Tibial nerve (tissue), 4 donors: ENCODE measurements at places on chromosomes 2 and 18.

DNA sequence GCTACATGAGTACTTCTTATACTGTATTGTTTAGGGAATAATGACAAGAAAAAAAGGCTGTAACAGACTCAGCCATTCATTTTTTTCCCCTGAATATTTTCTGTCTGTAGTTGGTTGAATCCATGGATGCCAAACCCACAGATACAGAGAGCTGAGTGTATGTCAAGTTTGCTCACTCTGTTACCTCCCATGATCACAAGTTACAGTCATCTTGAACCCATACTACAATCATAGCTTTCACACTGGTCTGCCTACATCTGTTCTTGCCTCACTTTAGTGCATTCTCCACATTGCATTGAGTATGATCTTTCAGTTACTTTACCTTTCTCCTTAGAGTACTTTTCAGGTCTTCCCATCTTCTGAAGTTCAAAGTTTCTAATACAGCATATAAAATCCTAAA lies 94.0 kb downstream of the BIRC6 start:
- H3K27ac ChIP-seq = no peak overlapping the region
- H3K36me3 ChIP-seq = peaks cover 50% of the 10 kb centered on the region

- no peak overlapping the region for H3K27ac ChIP-seq
- no peak overlapping the region for H3K4me3 ChIP-seq
- no peak for DNase-seq
- H3K27me3 ChIP-seq = no peaks in the 10 kb centered on the region
- no peaks in the 10 kb centered on the region for H3K4me1 ChIP-seq
Measured at GRCh38 chr2:66686755-66687154, 251.8 kb downstream of the MEIS1 start.

- H3K27ac ChIP-seq = no peak overlapping the region
- no peaks in the 10 kb centered on the region for H3K36me3 ChIP-seq
- H3K27me3 ChIP-seq = no peaks in the 10 kb centered on the region
- no peak for DNase-seq
- no peaks in the 10 kb centered on the region for H3K4me1 ChIP-seq
- H3K4me3 ChIP-seq = no peak overlapping the region
Measured at GRCh38 chr2:49000695-49001094, 153.6 kb downstream of the FSHR start.

GRCh38 chr2:190838492-190838910 lies 42.1 kb upstream of the GLS start:
- no peaks in the 10 kb centered on the region for H3K36me3 ChIP-seq
- no peaks in the 10 kb centered on the region for H3K27me3 ChIP-seq
- no peak overlapping the region for H3K4me3 ChIP-seq
- no peak for DNase-seq

- H3K4me3 ChIP-seq = no peak overlapping the region
- no peaks in the 10 kb centered on the region for H3K4me1 ChIP-seq
- peak overlapping the region; percentile 68 for H3K27ac ChIP-seq
- DNase-seq = no peak
- no peaks in the 10 kb centered on the region for H3K27me3 ChIP-seq
- no peaks in the 10 kb centered on the region for H3K36me3 ChIP-seq
Measured at GRCh38 chr2:96806468-96807126, 9.5 kb upstream of the CNNM3 start.

GRCh38 chr2:150376553-150377335 lies 110.7 kb downstream of the RND3 start:
- H3K4me1 ChIP-seq = no peaks in the 10 kb centered on the region
- DNase-seq = peak; percentile 25
- H3K27ac ChIP-seq = no peak overlapping the region
- no peaks in the 10 kb centered on the region for H3K36me3 ChIP-seq

DNA sequence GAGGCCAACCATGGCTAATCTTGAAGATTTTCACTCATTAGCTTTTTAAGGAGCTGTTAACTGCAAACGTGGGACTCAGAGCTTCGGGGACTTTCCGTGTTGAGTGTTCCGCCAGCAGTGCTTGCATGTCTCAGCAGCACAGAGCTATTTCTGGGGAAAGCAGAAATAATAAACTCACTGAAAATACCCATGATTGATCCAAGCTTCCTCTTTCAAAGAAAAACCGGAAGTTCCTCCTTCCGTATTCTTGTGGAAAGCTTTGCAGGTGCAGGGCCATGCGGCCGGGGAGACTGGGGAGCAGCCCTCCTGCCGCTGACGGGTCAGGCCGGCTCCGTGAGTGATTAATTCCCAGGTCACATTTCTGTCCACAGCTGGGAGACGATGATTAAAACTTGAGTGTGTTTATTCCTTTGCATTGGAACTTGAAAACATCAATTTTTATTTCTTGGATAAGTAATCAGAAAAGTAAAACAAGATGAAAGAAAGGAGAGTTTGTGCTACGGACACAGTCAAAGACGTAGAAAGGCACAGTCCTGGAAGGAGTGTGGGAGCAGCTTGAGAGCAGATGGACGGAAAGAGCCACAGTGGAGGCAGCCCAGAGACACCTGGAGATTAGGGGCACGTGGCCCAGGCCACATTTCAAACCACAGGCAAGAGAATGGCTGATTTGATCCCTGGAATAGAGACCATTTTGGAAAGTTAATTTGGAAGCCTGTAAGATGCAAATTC lies 54.2 kb upstream of the CTDP1 start:
- H3K27ac ChIP-seq = no peak overlapping the region
- no peaks in the 10 kb centered on the region for H3K27me3 ChIP-seq
- H3K36me3 ChIP-seq = no peaks in the 10 kb centered on the region
- no peak for DNase-seq

- H3K4me1 ChIP-seq = peaks cover 6% of the 10 kb centered on the region
- no peaks in the 10 kb centered on the region for H3K36me3 ChIP-seq
- peaks cover 8% of the 10 kb centered on the region for H3K27me3 ChIP-seq
Measured at GRCh38 chr2:11481426-11481788, 15.4 kb upstream of the E2F6 start.

GRCh38 chr2:136696438-136696837 lies 68.9 kb upstream of the THSD7B start:
- no peak overlapping the region for H3K27ac ChIP-seq
- no peaks in the 10 kb centered on the region for H3K4me1 ChIP-seq
- DNase-seq = no peak
- no peaks in the 10 kb centered on the region for H3K27me3 ChIP-seq
- H3K4me3 ChIP-seq = no peak overlapping the region
- no peaks in the 10 kb centered on the region for H3K36me3 ChIP-seq

DNA sequence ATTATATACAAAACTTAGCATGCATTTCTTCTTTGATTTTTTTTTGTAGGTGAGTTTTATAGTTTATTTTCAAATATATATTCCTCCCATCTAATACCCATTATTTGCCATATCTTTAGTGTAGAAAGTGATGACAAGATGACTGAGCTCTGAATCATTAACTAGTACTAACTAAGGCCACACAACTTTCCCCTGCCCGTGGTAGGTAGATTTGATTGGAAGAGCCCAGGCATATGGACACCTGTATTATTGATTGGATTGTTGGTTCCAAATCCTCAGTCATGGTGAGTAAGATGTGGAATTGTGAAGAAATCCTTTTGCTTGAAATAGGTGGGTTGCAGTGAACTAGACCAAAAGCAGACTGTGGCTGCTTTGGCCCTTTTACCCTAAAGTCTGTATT lies 54.8 kb downstream of the ABI2 start:
- no peaks in the 10 kb centered on the region for H3K27me3 ChIP-seq
- H3K27ac ChIP-seq = no peak overlapping the region
- H3K36me3 ChIP-seq = no peaks in the 10 kb centered on the region
- H3K4me3 ChIP-seq = no peak overlapping the region

DNA sequence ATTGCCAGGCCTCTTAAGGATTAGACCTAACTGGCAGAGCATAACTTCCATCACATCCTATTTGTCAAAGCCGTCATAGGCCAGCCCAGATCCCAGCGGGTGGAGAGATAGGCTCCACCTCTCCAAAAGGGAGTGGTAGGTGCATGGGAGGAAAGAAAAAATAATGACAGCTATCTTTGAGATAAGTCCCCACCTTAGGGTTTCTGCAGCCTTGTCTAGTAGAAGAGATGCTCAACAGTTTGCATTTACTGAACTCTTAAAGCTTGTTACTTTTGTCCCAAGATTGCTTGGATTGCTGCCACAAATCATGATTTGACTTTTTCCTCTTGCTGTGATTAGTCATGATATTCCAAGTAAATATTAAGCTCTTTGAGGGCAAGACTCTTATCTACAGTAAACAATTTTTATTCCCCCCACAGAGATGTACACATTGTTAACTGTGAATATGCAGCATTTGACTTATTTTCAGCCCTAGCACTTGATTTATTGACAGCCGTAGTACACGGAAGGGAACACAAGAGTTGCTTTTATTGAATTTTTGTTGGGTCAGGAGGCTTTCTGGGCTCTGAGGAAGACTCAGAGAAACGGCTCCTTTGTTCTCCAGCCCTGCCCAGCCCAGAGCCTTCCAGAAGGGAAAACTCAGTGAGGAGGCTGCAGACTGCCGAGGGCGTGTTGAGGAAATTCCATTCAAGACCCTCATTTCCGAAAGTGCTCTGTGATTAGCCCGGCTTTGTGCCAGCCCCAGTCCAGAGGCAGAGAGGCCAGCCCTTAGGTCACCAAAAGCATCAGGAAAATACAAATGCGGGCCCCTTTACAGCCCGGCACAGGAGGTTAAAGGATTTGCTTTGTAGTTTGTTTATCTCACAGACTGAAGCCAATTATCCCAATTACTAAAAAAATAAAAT lies 75.5 kb upstream of the ZNF532 start:
- no peaks in the 10 kb centered on the region for H3K36me3 ChIP-seq
- H3K27me3 ChIP-seq = no peaks in the 10 kb centered on the region
- H3K4me1 ChIP-seq = peaks cover 33% of the 10 kb centered on the region
- H3K4me3 ChIP-seq = no peak overlapping the region
- H3K27ac ChIP-seq = peak overlapping the region; percentile 68
